ENCODE measurements at places on chromosomes 16 and 17. TPM values are rescaled to one million over a fixed set of nuclear protein-coding genes. Genes with fewer than 3 reads are reported as not detected.

The TMC8 gene
- not detected for total RNA-seq

The CD300LF gene
- not detected for total RNA-seq

The RCVRN gene
- not detected for total RNA-seq

The TNFRSF13B gene
- not detected for total RNA-seq

DNA sequence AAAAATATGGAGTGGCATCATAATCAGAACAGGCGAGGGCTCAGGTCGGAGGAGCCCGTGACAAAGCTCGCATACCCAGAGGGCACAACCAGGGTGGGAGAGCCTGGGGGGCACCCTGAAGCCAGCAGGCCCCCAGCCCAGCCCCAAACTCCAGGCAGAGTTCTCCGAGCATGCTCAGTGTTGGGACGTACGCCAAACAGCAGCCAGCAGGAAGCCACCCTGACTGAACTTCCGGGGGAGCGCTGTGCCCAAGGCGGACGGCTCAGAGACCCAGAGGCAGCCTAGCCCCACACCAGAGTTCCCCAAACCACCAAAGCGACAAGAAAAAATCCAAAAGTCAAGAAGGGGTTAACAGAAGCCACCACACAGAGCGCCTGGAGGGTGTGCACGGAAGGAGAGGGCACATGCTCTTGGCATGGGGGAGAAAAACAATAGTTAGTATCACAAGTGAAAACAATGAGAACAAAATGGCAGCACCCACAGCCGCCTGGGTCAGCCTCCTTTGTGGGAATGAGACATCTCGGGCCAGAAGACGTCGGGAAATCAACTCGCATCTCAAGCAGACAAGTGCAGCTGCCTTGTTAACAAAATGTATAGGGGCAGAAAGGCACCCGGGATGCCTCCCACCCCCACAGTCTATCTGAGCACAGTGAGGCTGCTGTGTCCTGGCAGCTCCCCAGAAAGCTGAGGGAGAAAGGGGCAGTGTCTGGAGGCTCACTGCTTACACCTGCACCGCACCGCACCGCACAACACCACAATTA, 11.9 kb downstream of the EXOC7 start:
- peaks cover 2% of the 10 kb centered on the region for H3K4me1 ChIP-seq
- no peak for DNase-seq
- no peak overlapping the region for H3K4me3 ChIP-seq
- H3K36me3 ChIP-seq, result peaks cover 33% of the 10 kb centered on the region

DNA sequence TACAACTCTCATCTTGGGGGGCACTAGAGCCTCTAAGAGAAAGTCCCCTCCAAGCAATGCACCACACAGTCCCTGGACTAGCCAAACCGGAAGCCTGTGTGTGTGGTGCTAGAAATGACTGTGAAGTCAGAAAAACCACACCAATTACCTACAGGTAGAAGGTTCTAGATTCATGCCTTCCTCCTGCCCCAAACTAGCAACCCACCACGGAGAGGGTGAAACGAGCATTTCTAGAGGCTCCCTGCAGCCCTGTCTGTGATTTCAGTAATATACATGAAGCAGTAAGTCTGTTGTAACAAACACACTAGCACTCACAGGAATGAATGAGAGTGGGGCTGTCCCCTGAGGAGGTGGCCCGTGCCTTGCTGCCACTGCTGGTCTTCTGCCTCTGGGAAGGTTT, 13.6 kb downstream of the ZFHX3 start:
- no peak overlapping the region for H3K27ac ChIP-seq
- H3K4me1 ChIP-seq, result peaks cover 16% of the 10 kb centered on the region
- H3K27me3 ChIP-seq, result no peaks in the 10 kb centered on the region
- no peak for DNase-seq
- H3K36me3 ChIP-seq, result no peaks in the 10 kb centered on the region

- peaks cover 9% of the 10 kb centered on the region for H3K27me3 ChIP-seq
- no peak overlapping the region for H3K4me3 ChIP-seq
- no peak overlapping the region for H3K27ac ChIP-seq
- H3K4me1 ChIP-seq, result no peaks in the 10 kb centered on the region
- no peak for DNase-seq
- H3K36me3 ChIP-seq, result no peaks in the 10 kb centered on the region
Observed at GRCh38 chr17:8963647-8964258, 1.8 kb downstream of the PIK3R5 start.

GRCh38 chr16:1678500-1679098, 520 bp downstream of the JPT2 start:
- H3K27me3 ChIP-seq, result no peaks in the 10 kb centered on the region
- H3K36me3 ChIP-seq, result peaks cover 8% of the 10 kb centered on the region
- H3K4me1 ChIP-seq, result peaks cover 7% of the 10 kb centered on the region

- peak overlapping the region; percentile 69 for H3K27ac ChIP-seq
- DNase-seq, result peak; percentile 21
- H3K36me3 ChIP-seq, result no peaks in the 10 kb centered on the region
- peak overlapping the region; percentile 77 for H3K4me3 ChIP-seq
- H3K4me1 ChIP-seq, result peaks cover 15% of the 10 kb centered on the region
Observed at GRCh38 chr16:4415538-4416199, 727 bp downstream of the CORO7 start.

- peaks cover 4% of the 10 kb centered on the region for H3K4me1 ChIP-seq
- no peaks in the 10 kb centered on the region for H3K36me3 ChIP-seq
- no peak overlapping the region for H3K4me3 ChIP-seq
- H3K27ac ChIP-seq, result no peak overlapping the region
- H3K27me3 ChIP-seq, result no peaks in the 10 kb centered on the region
Observed at GRCh38 chr17:19979917-19980770, 2.5 kb upstream of the AKAP10 start.

DNA sequence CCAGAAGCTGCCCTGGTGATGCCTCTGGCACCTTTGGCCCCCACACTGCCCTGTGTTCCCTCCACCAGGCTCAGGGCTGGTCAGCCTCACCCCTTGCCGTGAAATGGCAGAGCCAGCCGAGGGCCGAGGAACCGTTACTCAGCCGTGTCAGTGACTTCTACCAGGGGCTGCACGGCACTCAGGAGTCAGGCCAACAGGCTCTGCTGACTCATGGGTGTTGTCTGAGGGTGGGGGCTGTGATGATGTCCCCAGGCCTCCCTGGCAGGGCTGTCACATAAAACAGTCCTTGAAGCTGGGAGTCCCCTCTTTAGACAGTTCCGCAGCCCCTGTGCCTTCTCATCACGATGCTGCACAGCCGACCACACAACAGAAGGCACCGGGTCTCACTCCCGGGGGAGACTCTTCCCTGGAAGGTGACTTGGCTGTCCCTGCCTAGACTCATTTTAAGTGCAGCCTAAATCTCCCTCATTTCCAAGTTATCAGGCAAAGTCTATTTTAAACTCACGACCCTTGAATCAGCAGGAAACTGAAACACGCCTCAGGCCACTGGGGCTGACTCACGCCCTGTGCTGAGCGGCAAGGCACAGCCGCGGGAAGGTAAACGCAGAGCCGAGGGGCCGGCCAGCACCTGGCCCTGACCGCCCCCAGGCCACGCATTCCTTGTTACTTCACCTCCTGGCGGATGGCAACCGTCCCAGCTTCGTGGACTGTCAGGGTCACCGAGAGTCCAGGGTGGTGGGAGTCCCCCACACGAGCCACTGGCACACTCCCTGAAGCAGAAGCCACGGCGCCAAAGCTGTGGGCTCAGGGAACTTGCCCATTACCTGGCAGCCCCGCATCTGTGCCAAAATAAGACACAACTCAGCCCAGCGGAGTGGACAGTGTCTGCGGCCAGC, 102.6 kb downstream of the ZNF778 start:
- H3K4me3 ChIP-seq, result peak overlapping the region; percentile 24
- peaks cover 12% of the 10 kb centered on the region for H3K36me3 ChIP-seq
- no peaks in the 10 kb centered on the region for H3K27me3 ChIP-seq
- peak; percentile 78 for DNase-seq
- H3K27ac ChIP-seq, result peak overlapping the region; percentile 98
- H3K4me1 ChIP-seq, result peaks cover 62% of the 10 kb centered on the region

DNA sequence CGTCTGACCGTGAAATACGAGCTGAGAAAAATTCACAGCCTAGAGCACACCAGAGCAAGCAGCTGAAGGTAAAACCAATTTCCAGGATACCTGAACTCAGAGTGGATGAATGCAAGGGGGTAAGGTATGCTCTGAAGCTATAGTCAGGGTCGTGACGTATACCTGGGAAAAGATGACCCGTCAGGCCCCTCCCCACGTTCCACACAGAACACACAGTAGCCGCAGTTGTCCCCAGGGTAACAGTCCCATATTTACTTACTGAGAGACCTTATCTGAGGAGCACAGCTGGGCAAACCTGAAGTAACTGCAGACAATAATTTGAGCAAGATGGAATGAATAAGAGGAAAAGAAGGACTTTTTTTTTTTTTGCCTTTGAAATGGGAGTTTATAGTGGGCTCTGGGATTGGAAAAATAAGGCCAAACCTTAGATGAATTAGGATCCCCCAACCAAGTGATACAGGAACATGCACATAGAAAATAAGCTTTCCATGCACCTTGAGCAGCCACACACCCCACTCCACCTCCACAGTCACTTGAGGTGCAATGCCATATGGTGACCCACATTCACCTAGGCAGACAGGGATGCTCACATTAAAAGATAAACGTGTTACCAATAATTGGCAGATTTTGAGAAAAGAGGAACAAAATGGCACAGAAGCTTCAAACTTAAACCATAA, 38.0 kb downstream of the ABCA6 start:
- no peaks in the 10 kb centered on the region for H3K4me1 ChIP-seq
- no peaks in the 10 kb centered on the region for H3K27me3 ChIP-seq
- H3K4me3 ChIP-seq, result no peak overlapping the region
- no peaks in the 10 kb centered on the region for H3K36me3 ChIP-seq
- no peak for DNase-seq

DNA sequence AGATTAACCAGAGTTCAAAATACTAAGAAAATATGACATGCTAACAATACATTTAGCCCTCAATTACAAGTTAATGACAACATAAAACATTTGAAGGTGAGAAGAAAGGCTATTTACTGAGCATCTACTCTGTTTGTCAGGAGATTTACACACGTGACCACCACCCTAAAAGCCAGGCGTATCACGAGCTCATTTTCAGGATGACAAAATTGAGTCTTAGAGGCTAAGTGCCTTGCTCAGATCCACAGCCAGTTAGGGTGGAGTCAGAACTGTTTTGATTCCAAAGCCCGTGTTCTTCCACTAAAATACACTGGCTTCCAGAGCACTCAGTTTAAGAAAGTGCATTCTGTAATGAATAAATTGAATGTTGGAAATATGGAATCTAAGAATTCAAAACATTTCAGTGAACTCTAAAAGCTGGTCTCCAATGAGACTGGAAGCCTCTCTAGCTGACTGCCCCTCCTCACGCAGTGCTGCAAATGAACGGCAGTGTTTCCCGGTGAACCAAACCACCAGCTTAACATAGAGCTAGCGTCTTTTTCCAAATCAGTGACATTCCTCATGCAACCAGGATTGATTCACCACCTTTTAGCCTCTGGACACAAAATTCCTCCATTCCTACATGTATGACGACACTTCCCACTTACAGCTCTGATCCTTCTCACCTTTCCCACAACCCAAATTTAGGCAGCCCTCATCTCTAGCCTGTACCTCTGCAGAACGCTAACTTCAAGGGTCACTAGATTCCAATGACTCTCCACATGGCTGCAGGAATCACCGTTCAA, 5.9 kb downstream of the ZDHHC7 start:
- H3K4me3 ChIP-seq, result peak overlapping the region; percentile 36
- DNase-seq, result peak; percentile 84
- H3K27me3 ChIP-seq, result no peaks in the 10 kb centered on the region
- peaks cover 43% of the 10 kb centered on the region for H3K4me1 ChIP-seq
- peaks cover 4% of the 10 kb centered on the region for H3K36me3 ChIP-seq

DNA sequence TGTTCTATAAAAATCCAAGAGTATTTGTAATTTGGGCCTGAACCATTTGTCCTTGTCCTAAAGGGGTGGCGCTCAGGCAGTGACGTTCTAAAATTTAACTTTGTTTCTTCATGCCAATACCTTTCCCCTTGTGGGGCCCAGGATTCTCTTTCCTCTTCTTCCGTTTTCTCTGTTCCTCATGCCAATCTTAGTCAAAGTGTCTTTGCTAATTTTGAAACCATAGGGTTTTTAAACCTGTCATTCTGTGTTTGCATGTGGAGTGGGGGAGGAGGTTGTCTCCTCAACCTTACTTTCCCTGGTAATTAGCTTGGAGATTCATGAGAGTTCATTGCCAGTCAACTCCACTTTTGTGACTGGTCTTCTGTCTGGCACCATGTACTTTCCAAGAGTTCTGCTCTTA, 337.1 kb downstream of the MAF start:
- no peak overlapping the region for H3K27ac ChIP-seq
- no peaks in the 10 kb centered on the region for H3K4me1 ChIP-seq
- DNase-seq, result no peak
- H3K27me3 ChIP-seq, result no peaks in the 10 kb centered on the region
- no peak overlapping the region for H3K4me3 ChIP-seq

DNA sequence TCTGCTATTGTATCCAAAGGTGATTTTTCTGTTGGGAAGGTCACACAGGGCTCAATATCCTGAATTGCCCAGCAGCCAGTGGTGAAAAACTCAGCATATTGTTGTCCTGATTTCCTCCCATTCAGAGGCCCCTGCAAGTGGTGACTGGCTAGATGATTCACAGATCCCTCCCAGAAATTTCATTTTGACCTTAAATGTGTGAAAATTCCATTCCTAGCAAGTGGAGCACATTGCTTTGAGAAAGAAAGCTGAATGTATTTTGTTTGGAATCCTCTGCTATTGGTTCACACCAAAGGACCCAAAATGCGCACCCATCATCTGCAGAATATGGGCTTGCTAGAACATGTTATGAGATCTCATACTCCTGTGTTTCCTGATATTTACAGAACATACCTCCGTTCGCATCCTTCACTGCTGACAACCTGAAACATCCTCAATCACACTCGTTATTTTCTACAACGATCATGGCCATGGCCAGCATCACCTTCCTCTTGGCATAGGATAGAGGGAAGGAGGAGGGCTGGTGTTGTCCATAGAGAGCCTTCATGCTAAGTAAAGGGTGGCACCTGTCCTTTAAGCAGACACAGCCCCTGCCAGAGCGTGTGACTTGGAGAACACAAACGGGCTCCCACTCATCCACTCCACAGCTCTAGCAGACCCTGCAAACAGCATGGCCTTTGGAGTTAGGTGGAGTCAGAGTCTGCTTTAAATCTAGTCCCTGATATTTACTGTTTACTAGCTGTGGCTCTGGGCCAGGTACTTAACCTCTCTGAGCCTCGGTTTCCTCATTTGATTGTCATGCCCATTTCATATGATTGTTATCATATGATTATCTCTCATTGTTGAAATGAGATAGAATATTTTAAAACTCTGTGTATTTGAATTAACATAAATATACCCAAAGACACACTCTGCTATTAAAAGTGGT, 30.4 kb upstream of the NFAT5 start:
- H3K27me3 ChIP-seq, result no peaks in the 10 kb centered on the region
- H3K27ac ChIP-seq, result no peak overlapping the region
- H3K4me1 ChIP-seq, result peaks cover 15% of the 10 kb centered on the region
- DNase-seq, result peak; percentile 62
- H3K4me3 ChIP-seq, result no peak overlapping the region

- H3K27me3 ChIP-seq, result no peaks in the 10 kb centered on the region
- H3K36me3 ChIP-seq, result no peaks in the 10 kb centered on the region
- no peak overlapping the region for H3K27ac ChIP-seq
- H3K4me1 ChIP-seq, result no peaks in the 10 kb centered on the region
- no peak for DNase-seq
Observed at GRCh38 chr16:46787909-46788308, 39.8 kb upstream of the MYLK3 start.

All from fibroblast of lung (primary cell).